ENCODE measurements at places on chromosomes 16 and 17. TPM values are rescaled to one million over a fixed set of nuclear protein-coding genes. Genes with fewer than 3 reads are reported as not detected.

Gene MMP28
- 0.97 TPM for total RNA-seq

Gene NPIPB8
- total RNA-seq = not detected

Gene TNFRSF13B
- total RNA-seq = not detected

Gene KRT12
- not detected for total RNA-seq

Gene ZP2
- total RNA-seq = not detected

Gene PFN1
- total RNA-seq = 455 TPM

Gene CSH1
- not detected for total RNA-seq

Gene PROCA1
- 3.0 TPM for total RNA-seq

Gene CRHR1
- 0.17 TPM for total RNA-seq

DNA sequence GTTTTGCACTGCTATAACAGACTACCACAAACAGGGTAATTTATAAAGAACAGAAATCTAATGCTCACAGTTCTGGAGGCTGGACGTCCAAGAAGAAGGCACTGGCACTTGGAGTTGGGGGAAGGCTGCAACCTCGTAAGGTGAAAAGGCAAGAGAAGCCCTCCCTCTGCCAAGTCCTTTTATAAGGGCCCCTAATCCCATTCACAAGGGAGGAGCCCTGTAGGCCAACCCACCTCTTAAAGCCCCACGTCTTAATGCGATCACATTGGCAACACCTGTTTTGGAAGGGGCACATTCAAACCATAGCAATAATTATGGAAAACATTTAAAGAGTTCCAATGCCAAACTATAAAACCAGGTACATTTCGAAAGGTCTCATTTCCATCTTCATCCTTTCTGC is 5.2 kb downstream of the PKD1L3 start:
- no peak for DNase-seq

DNA sequence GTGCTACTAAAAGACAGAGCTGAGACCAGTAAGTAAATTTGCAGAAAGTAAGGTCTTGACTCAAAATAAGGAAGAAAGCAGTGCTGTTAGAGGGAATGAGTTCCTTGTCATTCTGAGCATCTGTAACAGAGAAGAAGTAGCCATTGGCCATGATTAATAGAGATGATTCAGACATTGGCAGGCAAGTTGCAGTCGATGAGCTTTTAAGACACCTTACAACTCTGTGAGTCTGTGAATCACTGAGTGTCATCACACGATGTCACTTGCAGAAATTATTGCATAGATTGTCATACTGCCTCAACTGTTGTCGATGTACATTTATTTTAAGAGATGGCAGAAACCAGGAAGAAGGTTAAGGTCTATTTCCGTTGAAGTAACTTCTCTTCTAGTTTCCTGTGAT is 201.1 kb upstream of the CDH13 start:
- no peak for DNase-seq

DNA sequence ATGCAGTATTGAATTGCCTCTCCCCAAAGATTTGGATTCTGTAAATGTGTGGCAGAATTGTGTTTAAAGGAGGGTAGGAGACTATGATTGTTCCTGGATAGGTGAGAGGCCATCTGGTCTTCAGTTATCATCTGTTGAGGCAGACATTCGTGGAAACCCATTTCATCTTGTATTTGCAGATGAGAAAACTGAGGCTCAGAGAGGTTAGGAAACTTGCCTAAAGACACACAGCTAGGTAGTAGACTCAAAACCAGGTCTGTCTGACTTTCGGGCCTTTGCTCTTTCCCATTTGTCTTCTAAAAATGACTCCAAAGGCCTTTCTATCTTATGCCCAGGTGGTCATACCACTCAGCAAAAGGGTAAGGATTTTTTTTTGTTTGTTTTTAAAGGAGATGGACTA is 210.3 kb downstream of the SHISA9 start:
- DNase-seq = no peak

DNA sequence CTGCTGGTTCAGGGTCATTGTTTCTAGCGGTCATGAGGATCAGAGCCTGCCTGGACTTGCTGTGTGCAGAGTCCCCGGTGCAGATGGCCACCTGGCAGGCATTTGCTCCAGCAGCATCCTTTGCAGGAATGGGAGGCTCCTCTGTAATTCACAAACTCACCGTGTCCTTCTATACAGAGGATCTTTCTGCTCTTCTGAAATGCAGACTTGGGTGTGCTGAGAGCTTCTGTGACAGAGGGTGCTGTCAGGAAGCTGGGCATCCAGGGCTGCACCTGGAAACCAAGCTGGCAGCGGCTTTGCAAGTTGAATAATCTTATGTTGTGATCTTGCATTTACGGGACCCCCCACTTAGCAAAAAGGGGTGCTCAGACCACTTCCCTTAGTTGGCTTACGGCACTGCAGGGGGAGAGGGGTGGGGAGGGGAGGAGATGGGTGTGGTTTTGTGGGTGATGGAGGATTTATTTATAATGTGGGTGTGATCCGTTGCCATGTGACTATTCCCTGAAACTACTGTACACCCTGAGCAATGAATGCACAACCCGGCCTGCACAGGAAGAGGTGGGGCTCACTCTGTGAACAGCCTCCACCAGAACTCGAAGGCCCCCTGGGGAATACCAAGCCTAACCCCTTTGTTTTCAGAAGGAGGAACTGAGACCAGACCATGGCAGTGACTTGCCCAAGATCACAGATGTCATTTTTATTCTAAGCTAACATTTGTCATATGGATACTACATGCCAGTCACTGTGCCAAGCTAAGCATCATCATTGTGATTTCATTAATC is 178.3 kb downstream of the PRKCB start:
- no peak for DNase-seq

GRCh38 chr16:4747906-4748681 is 13.8 kb downstream of the DNAAF8 start:
- DNase-seq = no peak

- no peak for DNase-seq
These were observed 38.9 kb downstream of the MRPS23 start for GRCh38 chr17:57810721-57811637.

- no peak for DNase-seq
These were observed 4.3 kb upstream of the ADGRG1 start for GRCh38 chr16:57624044-57624688.

DNA sequence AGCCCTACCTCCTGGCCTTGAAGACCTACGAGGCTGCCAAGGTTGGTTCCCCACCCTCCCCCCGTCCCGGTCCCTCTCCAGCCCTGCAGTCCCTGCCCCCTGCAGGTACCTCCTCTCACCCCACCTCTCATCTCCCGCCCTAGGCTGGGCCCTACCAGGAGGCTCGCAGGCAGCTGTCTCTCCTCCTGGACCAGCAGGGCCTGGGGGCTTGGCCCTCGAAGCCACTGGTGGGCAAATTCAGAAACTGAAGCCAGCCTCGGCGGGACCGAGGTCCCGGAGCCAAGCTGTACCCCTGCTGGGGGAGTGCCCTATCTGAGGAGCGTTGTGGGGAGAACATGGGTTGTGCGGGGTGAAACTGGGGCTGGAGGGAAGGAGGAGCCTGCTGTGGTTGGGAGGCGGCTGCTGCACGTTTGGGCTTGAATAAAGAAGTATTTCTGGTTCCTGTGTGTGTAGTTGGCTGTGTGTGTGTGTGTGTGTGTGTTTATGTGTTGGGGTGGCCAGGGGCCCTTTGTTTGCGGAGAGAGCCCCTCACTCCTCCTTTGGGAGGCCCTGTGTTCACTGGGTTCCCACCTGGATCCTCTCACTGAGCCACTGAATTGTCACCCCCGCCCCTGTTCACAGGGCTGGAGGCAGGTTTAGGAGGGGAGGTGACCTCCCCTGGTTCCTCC is 5.9 kb downstream of the ADAD2 start:
- no peak for DNase-seq

- no peak for DNase-seq
These were observed 4.0 kb downstream of the SYNGR3 start for GRCh38 chr16:1993731-1994131.

DNA sequence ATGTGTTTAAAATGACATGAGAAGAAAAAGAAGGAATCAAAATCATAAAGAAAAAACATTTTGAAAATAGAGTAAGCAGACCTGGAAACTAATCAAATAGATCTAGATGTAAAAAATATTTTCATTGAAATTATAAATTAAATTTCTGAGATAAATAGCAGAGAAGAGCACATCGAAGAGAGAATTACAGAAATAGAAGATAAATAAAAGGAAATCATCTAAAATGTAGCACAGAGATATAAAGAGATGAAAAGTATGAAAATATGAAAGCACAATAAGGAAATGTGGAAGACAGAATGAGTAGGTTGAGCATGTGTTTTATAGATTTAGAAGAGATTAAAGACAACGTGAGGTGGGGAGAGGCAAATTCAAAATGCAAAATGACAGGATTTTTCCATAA is 130.9 kb upstream of the SEC14L1 start:
- no peak for DNase-seq

- no peak for DNase-seq
These were observed 10.3 kb upstream of the MED9 start for GRCh38 chr17:17466511-17466910.

DNA sequence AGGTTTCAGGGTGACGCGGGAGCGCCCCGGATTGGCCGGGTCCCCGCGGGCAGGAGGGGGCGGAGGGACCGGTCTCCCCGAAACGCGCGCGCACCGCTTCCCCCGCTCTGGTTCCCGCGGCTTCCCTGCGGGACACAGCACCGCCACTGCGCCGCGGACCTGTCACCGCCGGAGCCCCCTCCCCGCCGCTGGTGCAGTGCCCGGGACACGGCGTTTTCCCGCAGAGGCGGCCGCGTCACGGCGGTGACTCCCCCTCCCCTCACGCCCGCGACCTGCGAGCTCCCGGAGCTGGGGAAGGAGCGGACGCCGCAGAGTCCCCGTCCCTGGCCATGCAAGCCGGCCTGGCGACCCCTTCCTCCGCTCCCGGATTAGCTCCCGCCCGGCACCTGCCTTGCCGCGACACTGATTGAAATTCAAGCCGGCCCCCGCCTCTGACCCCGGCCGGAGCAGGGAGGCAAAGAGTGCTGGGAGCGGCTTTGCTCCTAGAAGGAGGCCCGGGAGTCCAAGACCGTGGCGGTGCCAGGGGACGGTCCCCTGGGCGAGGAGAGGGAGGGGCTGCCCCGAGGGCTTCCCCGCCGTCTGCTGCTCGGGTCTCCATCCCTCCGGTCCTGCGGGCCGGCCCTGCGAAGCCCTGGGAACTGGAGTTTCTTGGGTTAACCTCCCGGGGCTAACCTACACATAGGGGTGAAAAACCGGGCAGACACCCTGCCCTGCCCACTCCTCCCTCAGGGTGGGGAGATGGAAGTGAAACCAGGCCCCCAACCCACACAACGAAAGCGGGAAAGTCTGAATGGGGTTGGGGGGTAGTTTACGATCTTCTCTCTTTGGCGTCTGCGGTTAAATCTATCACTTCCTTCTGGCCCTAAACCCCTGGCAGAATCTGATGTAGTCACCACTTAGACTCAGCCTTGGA is 1.0 kb downstream of the RHBDL3 start:
- no peak for DNase-seq

- no peak for DNase-seq
These were observed 9.4 kb downstream of the RPH3AL start for GRCh38 chr17:343211-343610.

Data from type B pancreatic cell (in vitro differentiated cells).